GM23248 (cell line): ENCODE measurements at places on chromosomes 5 and 9.

DNA sequence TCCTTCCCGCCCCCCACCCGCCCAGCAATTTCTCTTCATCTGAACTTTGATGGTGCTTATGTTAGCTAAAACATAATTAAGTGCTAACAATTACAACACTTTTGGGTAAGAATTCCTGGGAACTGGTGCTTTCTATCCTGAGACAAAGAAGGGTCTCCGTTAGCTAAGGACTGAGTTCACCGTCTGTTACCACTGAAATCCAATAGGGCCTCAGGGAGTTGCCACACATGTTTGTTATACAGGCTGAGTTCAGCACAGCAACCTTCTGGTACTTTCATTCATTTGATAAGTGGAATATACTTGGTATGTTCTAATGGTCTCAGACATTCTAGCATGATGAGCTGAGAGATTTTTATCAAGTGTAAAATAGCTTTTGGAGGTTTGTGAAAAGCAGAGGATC lies 437.9 kb downstream of the EFNA5 start:
- DNase-seq = no peak

GRCh38 chr5:98940581-98940980 lies 11.8 kb upstream of the CHD1 start:
- DNase-seq = peak; percentile 65

GRCh38 chr5:160183075-160183474 lies 46.2 kb upstream of the FABP6 start:
- peak; percentile 66 for DNase-seq

DNA sequence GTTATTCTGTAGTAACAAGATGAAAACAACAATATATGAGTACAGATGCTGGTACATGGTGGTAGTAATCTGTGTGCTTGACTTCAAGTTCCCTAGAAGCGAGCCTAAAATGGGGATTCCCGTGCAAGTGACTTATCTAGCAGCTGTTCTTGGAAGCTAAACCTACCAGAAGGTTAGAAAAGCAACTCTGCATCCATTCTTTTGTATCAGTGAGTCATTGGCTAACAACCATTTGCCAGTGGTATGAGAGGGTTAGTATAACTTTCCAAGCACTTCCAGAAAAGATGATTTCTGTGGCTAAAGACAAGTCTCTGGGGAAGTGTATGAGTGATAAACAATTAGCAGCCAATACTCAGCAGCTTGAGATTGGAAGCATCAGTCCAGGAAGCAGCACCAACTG lies 787.7 kb upstream of the CDH6 start:
- DNase-seq = no peak

DNA sequence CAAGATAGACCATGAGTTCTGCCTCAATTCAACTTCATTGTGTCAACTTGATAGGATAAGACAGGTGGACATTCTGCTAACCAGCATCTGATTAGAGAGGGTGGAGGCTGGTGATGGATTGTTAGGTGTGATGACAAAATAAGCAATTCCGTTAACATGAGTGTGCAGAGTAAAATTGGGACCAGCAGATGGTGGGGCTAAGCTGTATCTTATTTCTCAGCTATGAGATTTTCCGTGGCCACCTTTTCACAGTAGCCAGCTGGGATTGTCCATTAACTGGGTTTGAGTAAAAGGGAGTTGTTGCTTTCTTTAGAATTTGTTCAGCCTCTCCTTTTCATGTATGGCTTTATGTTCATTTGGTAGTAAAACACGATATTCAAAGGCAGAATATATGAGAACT lies 28.8 kb upstream of the TAL2 start:
- no peak for DNase-seq

DNA sequence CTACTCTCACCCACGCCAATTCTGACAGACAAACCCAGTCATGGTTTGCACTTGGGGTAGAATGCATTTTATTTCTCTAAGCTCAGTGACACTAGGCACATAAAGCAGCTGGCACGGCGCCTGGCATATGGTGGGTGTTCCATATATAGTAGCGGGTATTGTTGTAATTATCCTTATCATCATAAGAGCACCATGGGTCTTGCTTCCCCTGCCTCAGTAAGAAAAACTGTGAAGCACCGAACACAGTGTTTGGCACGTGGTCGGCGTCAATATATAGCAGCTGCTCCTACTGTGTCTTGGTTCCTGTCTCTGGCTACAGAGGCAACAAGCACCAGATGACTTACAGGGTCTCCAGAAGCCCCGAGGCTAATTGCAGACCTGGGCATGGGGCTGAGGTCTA lies 194.1 kb upstream of the PANK3 start:
- DNase-seq = no peak

- DNase-seq = no peak
Measured at GRCh38 chr5:16628376-16628775, 11.6 kb upstream of the RETREG1 start.

DNA sequence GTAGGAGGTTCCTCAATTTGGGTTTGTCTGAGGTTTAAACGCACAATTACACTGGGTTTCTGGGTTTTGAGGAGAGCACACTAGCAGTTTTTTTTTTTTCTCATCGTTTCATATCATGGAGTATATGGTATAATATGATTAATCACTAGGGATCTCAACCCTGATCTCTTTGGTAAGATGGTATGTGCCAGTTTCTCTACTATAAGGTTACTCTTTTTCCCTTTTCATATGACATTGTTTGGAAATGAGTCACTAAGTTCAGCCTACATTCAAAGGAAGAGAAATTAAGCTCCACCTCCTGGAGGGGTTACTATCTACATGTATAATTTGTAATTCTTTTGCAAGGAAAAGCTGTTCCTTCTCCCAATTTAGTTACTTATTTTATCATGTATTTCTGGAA lies 35.2 kb downstream of the MTRR start:
- DNase-seq = peak; percentile 65

- DNase-seq = no peak
Measured at GRCh38 chr9:101022704-101023103, 5.8 kb upstream of the PLPPR1 start.

GRCh38 chr5:14302330-14302729 lies 159.2 kb downstream of the TRIO start:
- no peak for DNase-seq

GRCh38 chr5:67003685-67003934 lies 193.0 kb downstream of the CD180 start:
- no peak for DNase-seq

- DNase-seq = peak; percentile 44
Measured at GRCh38 chr5:38258319-38259061, at the start of gene EGFLAM. Gene EGFLAM (plus strand): TSS chr5:38258559. CDS start chr5:38258755, 196 bp downstream.

DNA sequence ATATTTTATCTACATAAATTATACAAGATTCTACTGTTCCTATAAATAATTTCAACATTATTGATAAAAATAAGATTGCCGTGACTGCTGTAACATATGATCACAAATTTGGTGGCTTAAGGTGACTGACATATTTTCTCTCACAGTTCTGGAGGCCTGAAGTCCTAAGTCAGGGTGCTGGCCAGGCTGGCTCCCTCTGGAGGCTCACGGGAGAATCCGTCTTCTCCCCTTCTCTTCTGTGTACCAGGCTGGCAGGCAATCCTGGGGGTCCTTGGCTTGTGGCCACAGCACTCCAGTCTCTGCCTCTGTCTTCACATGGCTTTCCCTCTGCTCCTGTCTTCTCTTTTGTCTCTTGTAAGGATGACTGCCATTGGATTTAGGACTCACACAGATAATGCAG lies 31.7 kb upstream of the IRX2 start:
- peak; percentile 4 for DNase-seq

DNA sequence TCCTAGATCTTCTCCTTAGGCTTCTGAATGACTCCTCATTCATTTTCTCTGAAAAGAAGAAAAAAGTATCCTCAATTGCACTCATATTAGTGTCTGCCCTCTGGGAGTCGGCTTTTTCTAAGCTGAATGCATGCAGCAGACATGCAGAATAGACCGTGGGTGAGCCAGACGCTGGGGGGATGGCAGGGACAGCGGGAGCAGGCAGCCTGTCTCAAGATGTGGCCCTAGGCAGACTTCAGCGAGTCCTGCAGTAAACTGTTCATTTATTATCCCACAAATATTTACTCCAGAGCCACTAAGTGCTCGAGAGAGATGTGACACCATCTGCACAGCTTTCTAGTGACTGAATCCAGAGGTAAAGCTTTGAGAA lies 164.9 kb upstream of the RAI14 start:
- DNase-seq = peak; percentile 46

GRCh38 chr9:135340726-135341475 lies 138.7 kb upstream of the PPP1R26 start:
- no peak for DNase-seq

- DNase-seq = no peak
Measured at GRCh38 chr5:143571642-143572624, 168.4 kb upstream of the NR3C1 start.

- peak; percentile 83 for DNase-seq
Measured at GRCh38 chr5:38948501-38948900, 102.7 kb downstream of the OSMR start.

DNA sequence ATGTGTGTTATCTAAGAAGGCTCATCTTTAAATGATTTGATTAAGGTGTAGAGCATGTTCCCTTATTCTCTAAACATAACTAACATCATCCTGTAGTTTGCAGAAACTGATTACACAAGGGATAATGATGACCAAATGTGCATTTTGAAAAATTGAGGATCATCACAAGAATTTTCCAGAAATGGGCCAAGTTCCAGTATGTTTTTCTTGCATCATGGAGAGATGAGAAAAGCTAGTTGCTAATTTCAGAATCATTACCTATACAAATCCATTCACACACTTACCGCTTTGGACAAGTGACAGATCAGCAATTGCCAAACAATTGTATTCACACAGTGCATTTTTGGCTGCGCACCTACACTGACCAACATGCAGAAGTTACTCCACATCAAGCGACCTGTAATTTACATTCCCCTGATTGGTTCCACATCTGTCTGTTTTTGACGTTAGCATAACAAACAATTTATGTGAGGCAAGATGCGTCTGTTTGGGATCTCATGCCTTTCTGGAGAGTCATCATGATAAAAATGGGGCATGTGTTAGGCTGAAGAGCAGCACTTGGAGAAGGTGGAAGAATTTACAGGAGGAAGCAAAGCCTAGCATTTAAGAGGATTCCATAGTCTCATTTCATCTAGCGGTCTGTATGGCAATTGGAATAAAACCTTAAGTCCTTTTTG lies 2.8 kb upstream of the BNC2 start:
- peak; percentile 35 for DNase-seq

DNA sequence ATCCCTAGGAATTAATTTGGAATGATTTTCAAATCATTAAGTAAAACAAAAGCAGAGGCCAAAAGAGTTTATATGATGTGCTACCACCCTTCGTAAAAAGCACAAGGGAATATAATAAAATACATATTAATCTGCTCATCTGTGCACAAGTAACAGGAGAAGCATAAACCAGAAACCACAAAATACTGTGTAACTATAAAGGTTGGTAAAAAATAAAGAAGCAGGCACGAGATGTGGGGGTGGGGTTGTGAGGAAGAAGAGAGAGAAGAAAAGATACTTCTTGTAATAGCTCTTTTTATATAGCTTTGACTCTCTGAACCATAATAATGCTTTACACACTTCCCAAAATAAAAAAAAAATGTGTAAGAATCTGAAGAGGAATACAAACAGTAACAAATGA lies 214.9 kb upstream of the EFNA5 start:
- DNase-seq = no peak

DNA sequence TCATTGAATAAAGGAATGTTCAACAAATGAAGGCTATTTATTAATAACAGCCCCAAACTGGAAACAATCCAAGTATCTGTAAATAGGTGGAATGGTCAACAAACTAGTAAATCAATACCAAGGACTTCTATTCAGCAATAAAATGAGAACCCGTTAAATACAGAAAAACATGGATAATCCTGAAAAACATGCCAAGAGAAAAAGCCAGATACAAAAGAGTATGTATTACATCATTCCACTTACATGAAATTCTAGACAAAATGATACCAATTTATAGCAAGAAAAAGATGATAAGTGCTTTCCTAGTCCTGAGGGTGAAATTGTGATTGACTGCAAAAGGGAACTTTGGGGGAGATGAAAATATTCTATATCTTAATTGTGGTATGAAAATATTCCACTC lies 3.1 kb downstream of the PJA2 start:
- peak; percentile 21 for DNase-seq
